NCI-H1048 (cell line): ENCODE measurements at places on chromosomes 11 and 22.

GRCh38 chr11:57426439-57426928, 437 bp downstream of the SLC43A3 start:
- DNase-seq = no peak

- DNase-seq = no peak
Measured at GRCh38 chr11:132284048-132284447, 913.6 kb downstream of the NTM start.

GRCh38 chr11:123434262-123434661, 4.2 kb downstream of the GRAMD1B start:
- DNase-seq = no peak

- no peak for DNase-seq
Measured at GRCh38 chr11:105144887-105145286, 5.3 kb upstream of the CARD18 start.

DNA sequence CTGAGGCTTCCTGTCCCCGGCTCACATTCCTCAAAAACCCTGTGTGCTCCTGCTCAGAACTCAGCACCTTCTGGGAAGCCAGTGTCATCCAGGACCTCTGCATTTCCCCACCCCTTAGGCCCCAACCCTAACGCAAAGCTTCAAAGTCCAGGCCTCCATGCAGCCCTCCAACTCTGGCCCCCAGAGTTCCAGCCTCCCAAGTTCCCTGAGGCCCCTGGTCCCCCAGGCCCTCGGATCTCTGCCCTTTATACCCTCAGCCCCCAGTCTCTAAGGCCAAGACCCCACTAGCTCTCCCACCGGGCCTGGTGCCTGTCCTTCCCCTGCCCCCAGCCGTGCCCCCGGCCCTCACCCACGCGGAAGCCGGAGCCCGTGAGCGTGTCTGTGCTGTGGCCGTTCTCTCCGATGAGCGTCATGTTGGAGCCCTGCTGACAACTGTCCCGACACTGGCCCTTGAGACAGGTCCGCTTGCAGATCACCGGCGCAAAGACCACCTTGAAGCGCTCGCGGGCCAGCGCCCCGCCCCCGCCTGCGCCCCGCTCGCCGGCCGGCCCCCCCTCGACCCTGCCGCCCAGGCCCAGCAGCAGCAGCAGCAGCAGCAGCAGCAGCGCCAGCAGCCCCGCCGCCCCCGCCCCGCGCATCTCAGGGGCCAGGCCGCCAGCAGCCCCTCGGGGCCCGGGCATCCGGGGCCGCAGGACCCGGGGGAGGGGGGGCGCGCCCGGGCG, 718 bp downstream of the LTBP3 start:
- no peak for DNase-seq

- no peak for DNase-seq
Measured at GRCh38 chr11:86918973-86919372, 36.2 kb downstream of the FZD4 start.

- DNase-seq = no peak
Measured at GRCh38 chr11:95084509-95084908, 5.1 kb upstream of the ENDOD1 start.

GRCh38 chr11:26088391-26088790, 243.5 kb upstream of the ANO3 start:
- DNase-seq = no peak

DNA sequence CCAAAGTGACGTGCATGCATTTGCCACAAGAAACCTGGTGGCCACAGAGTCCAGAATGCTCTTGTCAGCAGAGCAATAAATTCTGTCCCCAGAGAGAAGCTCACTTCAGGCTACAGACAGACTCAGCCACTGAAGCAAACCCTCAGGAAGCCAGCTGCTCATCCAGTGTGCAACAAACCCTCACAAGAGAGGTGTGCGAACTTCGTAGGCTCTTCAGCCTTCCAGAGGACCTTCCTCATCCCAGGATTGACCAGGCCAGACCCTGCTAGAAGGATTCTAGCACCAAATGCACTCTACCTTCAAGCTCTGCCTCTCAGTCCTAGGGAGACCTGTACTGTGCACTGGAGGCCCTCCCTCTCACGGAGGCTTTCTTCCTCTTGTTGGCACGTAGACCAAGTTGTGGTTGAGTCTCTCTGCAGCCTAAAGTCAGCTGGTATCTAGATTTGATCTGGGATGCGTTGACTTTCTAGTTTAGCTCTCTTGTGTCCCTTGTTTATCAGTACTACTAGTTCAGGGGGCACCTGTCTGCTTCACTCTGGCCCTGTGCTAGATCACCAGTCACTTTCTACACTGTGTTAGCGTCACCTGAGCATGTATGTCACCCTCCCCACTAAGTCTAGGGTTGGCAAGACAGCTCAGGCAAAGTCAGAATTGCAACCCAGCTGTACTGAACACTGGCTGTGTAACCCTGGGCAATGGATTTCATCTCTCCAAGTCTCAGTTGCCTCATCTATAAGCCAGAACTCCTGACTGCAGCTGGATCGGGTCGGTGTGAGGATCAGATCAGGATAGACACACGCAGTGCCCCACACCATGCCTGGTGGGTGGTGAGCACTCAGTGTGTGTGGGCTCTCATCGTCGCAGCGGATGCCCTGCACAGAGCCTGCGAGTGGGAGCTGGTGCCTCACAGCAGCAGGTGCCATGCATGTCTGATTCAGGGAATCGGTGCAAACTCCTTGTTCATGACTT, 22.1 kb upstream of the TMPRSS13 start:
- no peak for DNase-seq

GRCh38 chr11:86194998-86195397, 49.6 kb upstream of the EED start:
- DNase-seq = no peak

GRCh38 chr22:25350551-25350971, 131.1 kb downstream of the CRYBB2 start:
- no peak for DNase-seq
